ENCODE measurements at places on chromosomes 3 and 15.

DNA sequence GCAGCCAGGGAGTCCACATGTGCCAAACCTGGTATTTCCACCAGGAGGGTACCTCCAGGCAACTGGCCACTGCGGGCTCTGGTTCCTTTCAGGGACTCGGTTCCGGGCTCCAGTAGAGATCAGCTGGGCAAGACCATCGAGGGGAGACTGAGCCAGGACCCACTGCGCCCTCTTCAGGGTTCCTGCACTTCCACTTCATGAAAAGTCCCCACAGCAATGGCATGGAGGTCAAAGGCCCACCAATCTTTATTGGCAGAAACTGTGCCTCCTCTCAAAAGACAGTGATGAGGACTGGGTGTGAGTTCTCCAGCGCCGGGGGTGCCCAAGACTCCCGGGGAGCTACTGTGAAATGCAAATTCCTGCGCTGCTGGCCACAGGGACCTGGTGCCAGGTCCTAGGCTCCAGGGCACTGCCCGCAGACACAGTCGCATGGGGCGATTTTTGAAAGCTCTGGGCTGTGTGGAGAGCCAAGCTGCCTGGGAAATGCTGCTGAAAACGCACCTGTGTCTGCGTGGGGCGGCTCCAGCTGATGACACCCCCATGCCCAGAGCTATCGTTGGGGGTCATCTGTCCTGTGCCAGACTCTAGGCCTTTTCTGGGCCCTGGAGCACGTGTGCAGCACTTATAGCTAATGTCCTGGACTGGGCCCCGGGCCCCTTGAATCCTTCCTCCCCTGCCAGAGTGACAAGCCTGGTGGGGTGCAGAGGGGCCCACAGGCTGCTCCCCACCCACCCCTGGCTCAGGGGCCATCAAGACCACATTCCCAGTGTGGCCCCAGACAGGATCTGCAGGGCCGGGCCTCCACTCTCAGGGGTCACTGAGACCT lies 144.0 kb downstream of the NSMCE3 start:
- no peak for DNase-seq

DNA sequence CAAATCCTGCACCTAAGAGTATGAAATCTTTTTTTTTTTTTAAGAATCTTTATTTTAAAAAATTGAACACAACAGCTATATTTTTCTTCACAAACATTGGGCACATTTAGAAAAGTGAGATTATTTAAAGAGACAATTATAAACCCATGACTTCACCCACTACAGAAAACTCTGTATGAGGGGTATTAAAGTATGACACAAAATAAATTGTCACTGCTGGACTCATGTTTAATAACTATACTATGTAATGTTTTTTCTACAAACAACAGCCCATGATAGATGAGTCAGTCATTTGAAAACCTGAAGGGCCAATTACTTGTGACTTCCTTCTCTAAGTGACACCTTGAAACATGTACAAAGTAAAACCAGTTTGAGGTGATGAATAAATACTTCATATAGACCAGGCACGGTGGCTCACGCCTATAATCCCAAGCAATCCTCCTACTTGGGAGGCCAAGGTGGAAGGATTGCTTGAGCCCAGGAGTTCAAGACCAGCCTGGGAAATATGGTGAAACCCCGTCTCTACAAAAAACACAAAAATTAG lies 36.0 kb downstream of the AQR start:
- no peak for DNase-seq

GRCh38 chr3:183298701-183299153 lies 45.7 kb downstream of the B3GNT5 start:
- no peak for DNase-seq

DNA sequence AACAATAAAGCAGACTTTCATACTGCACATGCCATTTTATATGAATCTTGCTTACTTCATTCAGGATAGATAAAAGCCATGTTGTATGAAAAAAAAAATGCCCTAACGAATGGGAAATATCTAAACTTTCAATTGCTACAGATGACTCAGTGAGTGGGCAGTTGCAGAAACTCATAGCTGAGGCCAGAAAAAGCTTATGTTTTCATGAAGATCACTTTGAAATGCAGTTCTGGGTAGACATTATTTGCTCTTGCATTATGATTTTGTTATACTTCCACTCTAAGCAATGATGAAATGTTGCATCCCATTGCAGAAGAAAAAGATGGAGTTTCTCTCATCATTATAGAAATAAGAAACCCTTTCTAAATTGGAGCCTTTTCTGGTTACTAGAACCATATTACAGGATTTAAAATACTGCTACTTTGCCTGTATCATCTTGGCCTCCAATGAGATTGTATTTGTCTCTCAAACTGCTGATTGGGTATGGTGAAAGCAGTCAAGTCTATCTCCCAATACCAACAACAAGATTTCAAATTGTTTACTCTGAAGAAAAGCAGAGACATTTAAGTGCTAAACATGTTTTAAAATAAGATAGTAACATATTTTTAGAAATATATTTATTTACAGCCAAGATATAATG lies 17.0 kb downstream of the PEAK1 start:
- DNase-seq: no peak

- no peak for DNase-seq
Observed at GRCh38 chr15:39498629-39499028, 82.2 kb upstream of the THBS1 start.

All from T-cell (primary cell).